Thoracic aorta (tissue), 2 donors: ENCODE measurements at places on chromosomes 6 and 20.

DNA sequence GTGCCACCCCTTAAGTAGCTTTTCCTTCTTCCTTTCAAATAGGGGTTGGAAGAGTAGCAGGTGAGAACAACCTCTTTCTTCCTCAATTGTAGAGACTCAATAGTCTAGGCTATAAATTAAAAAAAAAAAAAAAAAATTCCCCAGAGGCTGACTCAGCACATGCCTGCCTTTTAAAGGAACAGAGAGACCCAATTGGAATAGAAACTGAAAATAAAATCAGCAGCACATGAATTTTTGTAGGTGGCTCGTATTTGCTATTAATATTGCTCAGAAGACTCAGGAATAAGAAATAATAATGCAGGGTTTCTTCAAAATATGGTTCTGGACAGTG lies 19.3 kb downstream of the TOP1 start:
- DNase-seq = no peak

- DNase-seq = no peak
Observed at GRCh38 chr6:141464490-141464889, 668.2 kb upstream of the GJE1 start.

- no peak for DNase-seq
Observed at GRCh38 chr20:35263532-35264341, 14.2 kb downstream of the MMP24OS start.

DNA sequence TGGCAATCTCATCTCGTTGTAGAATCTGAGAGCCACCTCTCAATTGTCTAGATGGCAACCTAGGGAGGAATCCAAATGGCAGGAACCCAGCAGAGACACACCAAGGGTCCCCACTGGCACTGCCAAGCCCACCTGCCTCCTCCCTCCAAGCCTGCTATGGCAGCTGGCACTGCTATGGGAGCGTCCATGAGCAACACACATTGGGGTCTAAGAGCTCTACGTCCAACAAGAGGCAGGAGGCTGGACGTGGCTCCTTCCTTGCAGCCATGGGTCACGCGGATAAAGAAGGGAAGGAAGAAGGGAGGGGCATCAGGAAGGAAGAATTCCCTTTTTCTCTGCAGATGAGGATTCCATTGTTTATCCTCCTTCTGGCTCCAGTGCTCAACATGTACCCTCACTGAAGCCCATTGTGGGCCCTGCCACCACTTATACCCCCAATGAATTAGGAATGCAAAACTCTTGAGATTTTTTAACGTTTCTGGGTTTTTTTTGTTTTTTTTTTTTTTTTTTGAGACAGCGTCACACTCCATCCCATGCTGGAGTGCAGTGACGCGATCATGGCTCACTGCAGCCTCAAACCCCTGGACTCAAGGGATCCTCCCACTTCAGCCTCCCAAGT lies 17.3 kb downstream of the ATP9A start:
- DNase-seq = no peak

DNA sequence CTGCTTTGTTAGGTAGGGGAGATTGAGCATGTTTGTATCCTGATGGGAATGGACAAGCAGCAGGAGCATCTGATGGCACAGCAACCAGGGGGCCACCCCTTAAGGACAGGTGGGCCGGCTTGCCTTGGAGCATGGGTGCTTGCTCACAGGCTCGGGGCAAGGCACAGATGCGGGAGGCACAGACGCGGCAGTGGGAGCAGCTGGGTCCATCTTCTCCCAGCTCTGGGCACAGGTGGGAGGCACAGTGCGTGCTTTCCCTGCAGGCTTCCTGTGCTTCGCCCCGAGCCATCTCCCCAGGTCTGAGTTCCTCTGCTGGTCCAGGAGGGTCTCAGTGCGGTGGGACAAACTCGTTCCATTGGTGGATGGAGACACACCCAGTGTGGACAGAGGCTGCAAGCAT lies 73.6 kb upstream of the BHLHE23 start:
- no peak for DNase-seq

- no peak for DNase-seq
Observed at GRCh38 chr20:8303651-8304050, 171.6 kb downstream of the PLCB1 start.

DNA sequence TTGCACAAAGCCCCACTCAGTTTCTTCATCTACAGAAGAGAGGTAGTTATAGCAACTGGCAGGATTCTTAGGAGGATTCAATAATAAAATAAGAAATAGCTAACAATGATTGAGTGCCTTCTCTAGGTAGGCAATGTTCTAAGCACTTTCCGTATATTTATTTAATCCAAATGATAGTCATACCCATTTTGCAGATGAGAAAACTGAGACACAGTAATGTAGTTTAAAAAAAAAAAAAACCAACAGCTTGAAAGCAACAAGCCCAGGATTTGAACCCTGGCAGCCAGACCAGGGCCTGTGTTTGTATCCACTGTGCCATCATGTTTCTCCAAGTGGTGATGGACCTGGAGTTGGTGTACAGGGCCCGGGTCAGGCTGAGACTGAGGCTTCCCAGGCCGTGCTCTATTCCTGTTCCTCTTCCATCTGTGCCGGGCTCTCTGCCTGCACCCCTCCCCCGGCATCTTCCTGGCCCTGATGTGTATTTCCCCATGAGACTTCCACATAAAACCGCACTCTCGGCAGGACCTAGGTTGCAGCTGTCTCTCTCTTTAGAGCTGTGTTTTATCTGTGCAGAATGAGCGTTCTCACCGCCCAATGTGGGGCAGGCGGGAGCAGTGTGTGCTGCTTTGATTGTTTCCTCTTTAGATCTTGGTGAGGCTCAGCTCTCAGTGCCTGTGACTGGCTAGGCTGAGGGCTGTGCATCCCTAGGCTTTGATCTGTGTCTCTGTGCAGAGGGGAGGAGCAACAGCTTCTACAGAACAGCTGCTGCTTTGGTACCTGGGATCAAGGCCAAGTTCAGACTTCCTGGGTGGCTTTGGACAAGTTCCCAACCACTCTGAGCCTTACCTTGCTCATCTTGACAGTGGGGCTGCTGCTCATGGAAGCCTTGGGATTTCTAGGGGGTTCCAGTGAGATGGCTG lies 49.5 kb downstream of the TOX2 start:
- no peak for DNase-seq

DNA sequence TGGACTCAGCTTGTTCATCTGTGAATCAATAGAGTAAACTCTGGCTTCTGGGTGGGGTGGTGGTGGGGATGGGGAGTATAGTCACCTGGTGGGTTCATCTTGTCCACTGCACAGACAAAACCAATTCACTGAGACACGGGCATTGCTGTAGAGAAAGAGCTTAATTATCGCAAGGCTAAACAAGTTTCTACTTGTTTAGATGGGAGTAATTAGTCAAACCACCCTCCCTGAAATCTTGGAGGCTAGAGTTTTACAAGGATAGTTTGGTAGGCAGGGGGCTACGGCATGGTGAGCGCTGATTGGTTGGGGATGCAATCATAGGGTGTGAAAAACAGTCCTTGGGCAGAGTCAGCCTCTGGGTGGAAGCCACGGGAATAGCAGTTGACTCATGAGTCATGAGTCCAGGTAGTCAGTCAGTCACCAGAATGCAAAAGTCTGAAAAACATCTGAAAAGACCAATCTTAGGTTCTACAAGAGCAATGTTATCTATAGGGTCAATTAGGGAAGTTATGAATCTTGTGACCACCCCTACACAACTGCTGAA lies 77.8 kb downstream of the STMND1 start:
- DNase-seq = no peak

DNA sequence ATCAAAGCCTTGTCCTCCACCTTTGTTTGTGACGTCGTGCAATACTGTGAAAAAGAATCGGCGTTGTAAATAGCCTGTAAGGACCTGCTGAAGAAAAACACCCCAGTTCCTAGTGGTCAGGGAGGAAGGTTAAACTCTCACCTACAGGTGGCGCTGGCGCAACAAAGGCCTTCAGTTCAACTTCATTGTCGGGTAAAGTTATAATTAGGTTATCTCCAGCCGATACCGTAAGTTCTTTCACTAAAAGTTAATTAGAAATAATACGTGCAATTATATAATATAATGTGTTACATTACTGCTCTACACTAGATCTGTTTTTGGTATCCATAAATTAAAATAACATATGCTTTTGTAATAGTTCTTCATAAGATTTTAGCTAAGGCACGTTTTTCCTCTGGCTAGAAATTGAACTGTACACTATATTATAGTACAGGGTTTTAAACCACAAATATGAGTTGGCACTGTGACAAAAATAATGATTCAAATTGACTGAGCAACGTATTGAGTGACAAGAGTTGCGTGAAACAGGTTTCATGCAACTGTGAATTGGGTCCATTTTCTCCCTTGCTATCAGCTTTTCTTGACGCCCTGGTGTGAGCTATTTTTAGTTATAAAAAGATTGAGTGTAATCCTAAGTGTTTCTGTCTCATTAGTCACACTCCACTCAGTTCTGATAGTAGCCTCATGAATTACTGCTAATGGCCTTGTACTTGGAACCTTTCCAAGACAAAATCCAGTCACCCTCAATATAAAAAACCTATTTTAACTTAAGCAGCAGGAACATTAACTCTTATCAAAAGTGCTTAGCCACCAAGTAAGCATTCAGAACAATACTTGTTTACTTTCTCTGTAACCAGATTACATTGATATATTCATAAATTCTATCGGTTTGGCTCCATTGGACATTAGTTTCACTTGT lies 62.3 kb downstream of the KIAA0319 start:
- no peak for DNase-seq
